ENCODE measurements at places on chromosomes 3 and 15.

- DNase-seq: no peak
Observed at GRCh38 chr3:17179381-17180205, 294.8 kb downstream of the PLCL2 start.

DNA sequence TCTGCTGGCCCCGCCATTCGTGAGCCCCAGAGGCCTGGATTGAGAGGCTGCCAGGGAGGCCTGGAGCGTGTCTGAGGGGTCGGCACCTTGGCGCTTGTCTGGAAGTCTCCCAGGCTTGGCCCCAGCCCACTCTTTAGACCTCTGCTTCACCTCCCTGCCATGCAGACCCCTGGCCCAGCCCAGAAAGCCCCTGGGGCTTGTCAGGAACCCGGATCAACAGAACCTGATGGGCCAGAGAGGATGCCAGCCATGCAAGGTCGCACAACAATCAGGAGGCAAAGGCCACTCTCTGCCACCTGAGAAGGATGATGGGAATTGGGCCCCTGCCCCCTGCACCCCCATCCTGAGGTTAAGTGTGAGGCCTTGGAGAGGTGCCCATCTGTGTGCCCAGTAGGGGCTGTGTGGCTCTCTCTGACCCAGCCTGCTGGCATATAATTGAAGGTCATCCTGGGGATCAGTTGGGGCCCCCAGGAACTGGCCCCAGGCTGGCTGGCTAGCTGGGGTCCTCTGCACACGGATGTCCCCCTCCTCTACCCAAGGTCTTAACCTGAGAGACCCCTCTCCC lies 103.3 kb upstream of the SLC6A6 start:
- no peak for DNase-seq

DNA sequence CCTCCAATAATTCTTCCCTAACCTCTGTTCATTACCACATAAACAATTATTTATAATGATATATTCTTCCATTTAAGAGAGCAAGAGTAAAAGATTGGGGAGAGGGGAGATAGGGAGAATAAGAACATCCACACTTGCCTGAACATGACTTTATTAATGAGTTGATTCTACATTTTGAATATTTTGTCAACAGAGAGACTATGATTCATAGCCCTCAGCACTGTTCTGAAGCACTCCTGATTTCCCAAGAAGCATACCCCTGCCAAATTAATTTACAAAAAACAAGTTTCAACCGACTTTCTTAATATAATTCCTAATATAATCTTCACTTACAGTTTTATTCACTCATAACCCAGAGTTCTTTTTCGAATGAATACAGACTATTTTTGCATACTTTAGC lies 828.8 kb downstream of the ROBO2 start:
- no peak for DNase-seq

DNA sequence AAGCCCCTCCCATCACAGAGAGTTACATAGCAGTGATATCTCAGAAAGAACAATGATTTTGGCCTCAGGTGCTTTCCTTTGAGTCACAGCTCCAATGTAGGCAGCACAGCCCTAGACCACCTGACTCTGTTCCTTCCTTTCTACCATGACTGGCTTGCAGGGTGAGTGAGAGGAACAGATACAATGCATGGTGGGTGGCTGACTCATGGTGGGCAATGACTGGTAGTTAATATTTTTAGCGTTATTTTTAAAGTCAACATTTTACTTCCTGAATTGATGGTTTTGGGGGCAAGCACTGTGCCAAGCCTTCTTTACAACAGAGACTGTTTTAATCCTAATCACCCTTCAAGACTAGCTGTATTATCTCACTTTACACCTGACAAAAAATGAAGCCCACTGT lies 32.8 kb upstream of the ST3GAL6 start:
- DNase-seq: no peak

DNA sequence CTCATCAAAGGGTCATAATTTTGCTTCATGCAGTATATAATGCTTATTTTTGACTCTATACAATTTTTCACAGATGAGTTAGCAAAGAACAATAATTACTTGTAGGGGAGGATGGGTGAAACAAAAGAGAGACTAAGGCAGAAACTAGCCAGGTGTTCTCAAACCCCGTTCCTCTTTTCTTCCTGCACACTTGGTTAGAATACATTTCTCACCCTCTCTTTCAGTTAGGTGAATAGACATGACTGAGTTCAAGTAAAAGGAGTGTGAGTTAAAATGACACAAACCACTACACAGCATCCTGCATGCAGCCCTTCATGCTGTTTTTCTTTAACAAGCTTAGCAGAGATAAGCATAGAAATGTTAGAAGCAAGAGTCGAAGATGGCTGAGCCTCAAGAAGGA lies 922.2 kb downstream of the TBL1XR1 start:
- no peak for DNase-seq

- DNase-seq: no peak
Observed at GRCh38 chr15:66047321-66048024, 178.2 kb downstream of the RAB11A start.

- no peak for DNase-seq
Observed at GRCh38 chr3:52099001-52099401, 42.6 kb upstream of the DUSP7 start.

DNA sequence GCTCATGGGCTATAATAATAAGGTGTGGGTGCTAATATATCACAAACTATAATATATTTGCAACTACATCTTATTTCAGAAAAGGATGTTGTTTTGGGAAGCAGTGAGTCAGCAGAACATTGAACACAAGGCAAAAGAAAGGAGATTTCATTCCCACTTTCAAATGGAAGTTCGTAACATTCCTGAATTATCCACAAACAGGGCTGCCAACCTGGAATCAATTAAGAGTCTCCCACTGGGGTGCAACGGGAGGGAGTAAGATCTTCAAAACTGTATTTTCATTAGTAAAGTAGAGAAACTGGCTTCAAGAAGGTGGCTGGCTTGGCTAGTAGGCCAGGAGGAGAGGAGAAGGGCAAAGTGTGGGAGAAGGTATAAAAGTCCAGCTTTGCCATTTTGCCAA lies 479.6 kb downstream of the CNTN3 start:
- DNase-seq: no peak

GRCh38 chr3:30672959-30673358 lies 66.6 kb downstream of the TGFBR2 start:
- no peak for DNase-seq

GRCh38 chr3:44179246-44179645 lies 62.4 kb upstream of the TOPAZ1 start:
- DNase-seq: no peak

GRCh38 chr15:31292391-31293015 lies 34.1 kb upstream of the KLF13 start:
- no peak for DNase-seq

DNA sequence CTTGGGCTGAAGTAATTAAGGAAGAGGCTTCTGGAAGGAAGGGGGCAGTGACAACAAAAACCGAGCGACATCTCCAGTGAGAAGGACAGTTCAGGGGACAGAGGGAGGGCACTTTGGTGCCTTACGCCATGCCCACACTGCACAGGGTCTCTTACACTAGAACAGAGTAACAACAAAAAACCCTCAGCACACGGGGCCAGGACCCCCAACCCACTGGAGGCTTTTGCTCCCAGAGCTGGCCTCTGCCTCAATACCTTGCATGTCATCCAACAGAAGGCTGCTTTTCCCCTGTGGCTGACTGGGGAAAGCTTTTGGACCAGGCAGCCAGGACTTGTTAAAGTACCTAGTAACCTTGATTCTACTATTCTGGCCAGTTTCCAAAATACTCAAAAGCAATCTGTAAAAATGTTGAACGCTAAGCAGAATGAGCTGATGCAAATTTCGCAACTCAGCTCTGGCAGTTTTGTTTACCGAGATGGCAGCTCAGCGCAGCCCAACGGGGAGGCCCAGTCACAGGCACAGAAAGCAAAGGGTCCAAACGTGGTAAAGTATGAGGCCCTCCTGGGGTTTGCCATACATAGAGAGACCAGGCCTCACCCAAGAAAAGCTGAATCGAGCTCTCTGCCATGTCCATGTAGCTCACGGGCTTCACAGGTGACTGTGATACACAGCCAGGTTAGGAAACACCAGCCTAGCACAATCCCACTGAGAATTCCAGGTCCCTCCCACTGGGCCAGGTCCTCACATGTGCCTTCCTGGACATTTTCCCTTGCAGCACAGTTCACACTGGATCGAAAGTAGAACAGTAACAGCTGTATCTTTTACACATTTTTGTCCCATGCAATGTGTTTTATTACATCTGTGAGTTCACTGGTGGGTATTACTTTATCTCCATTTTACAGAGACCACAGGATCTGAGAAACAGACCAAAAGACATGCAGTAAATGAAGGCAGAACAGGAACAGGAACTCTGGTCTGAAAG lies 6.0 kb downstream of the CHCHD4 start:
- DNase-seq: no peak

Data from stimulated activated CD8-positive, alpha-beta memory T cell treated with anti-CD3 and anti-CD28 coated beads, Interleukin-12 subunit alpha, Interleukin-12 subunit beta, amount 100 ng/mL, for 1 hour (primary cell).